ENCODE measurements at places on chromosomes 7 and 10.

DNA sequence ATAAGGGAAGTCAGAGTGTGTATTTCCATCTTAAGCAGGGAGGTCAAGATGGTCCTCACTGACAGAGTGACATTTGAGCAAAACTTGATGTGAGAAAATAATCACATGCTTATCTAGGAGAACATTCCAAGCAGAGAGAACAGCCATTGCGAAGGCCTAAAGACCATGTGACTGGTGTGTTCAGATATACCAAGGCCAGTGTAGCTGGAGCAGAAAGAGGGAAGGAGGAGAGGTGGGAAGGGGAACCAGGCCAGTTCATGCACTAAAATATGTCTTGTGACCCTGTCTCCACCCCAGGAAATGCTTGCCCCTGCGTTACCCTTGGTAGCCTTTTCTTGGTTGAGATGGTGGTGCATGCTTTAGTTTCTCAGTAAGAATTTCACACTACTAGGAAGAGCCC is 77.4 kb downstream of the CACNB2 start:
- DNase-seq = no peak

- no peak for DNase-seq
These were observed 12.4 kb downstream of the SMKR1 start for GRCh38 chr7:129514683-129515082.

- no peak for DNase-seq
These were observed 260.4 kb downstream of the SEMA3A start for GRCh38 chr7:83934118-83934734.

DNA sequence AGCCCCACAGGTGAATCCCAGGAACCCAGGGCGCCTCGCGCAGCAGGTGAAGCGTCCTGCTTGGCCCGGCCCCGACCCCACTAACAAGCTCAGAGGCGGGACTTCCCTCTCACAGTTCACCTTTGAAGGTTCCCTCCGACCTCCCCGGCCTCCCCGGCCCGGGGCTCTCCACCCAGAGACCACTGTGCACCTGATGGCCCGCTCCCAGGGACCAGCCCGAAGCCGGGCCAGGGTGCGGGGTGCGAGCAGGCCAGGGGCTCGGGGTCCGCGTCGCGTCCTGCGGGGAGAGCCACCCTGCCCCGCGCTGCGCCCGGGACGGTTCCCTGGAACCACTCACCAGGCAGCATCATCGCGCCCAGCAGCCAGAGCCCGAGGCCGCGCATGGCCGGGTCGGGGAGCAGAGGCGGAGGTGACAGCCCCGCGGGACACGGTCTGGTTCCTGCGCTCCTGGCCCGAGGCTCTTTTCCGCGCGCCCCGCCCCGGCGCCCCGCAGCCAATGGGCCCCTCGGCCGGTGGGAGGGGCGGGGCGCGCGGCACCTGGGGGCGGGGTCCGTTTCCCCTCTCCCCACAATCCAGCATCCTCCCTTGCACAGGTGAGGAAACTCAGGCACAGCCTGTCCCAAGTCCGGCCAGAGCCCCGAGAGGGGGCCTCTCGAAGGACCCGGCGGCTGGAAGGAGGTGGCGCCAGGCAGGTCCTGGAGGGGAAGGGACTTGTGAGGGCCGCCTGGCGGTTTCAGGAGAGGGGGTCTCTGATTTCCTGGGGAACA is at the start of gene ADAM8:
Gene ADAM8, minus strand, starts transcription at position 434 of the 767 bp plus-strand sequence. Its CDS starts 51 bp downstream, at position 383.
- no peak for DNase-seq

DNA sequence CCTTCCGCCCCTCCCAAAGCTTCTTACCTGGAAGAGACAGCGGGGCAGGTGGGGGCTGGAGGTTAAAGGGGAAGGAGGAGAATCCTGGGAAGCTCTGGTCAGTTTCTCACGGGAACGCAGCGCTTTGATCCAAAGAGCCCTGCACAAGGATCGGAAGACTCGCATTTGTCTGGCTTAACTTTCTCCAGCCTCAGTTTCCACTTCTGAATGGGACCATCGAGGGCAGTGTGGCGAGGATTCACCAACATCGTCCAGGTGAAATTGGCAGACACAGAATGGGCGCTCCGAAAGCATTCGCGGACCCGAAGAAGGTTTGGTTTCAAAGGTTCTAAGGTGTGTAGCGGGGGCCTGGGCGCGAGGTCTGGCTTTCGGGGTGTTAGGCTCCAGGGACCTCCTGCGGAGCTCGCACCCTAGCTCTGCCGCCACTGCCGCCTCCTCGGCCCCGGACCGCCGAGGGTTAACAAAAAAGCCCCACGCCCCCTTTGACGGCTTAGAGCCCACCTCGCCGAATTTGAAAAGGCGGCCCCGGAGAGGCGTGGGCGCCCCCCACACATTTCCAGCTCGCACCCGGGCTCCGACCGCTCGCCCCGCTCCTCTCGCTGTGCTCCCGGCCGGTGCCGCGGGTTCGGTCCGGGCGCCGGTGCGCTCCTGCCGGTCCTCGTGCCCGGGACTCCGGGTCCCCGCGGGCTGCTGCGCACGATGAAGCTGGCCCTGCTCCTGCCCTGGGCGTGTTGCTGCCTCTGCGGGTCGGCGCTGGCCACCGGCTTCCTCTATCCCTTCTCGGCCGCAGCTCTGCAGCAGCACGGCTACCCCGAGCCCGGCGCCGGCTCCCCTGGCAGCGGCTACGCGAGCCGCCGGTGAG is at the start of gene COL26A1:
Gene COL26A1, plus strand, starts transcription at position 542 of the 862 bp plus-strand sequence. Its CDS starts 158 bp downstream, at position 700.
- no peak for DNase-seq

DNA sequence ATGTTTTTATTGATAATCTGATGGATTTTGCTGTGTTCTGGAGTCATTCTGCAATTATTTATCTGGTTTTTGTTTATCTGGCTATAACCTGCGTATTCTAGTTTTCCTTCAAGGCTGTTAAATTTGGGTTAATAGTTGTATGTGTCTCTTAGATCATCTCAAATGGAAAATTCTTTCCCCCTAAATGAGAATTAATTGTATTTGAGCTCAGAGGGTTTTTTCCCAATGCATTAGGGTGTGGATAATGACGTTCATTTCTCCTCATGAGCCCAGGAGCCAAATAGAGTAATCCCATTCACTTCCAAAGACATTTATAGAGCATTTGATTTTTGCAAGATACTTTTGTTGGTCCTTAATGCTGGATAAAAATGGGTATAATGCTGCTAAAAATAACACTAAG is 564.6 kb downstream of the GALNT17 start:
- no peak for DNase-seq

GRCh38 chr7:18597754-18598153 is 102.2 kb downstream of the HDAC9 start:
- no peak for DNase-seq

DNA sequence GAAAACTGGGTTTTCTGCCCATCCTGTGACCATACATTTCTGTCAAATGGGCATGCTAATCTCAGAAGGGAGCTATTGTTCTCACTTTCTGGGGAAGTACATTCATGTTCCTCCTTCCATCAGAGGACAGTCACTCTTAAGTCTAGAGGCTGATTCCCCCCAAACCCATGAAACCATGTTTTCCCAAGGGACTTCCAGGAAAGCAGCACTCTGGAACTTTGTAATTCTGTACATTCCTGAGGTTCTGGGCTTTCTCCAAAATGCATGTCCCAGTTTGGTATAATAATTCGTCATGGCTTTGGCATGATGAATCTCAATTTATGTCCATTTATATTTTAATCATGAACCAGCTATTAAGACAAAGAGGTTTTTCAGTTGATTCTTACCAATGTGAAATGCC is 688.1 kb downstream of the LRMDA start:
- no peak for DNase-seq

All from coronary artery (tissue), 2 donors.